ENCODE measurements at places on chromosomes 3 and 15.

- DNase-seq: no peak
- no peak overlapping the region for H3K4me3 ChIP-seq
- no peaks in the 10 kb centered on the region for H3K4me1 ChIP-seq
- H3K27ac ChIP-seq: no peak overlapping the region
- no peaks in the 10 kb centered on the region for H3K36me3 ChIP-seq
These were observed 151.7 kb upstream of the KCNMB2 start for GRCh38 chr3:178384321-178385230.

GRCh38 chr3:142647856-142648255, 51.7 kb downstream of the PLS1 start:
- H3K36me3 ChIP-seq: no peaks in the 10 kb centered on the region
- no peaks in the 10 kb centered on the region for H3K4me1 ChIP-seq
- H3K27me3 ChIP-seq: no peaks in the 10 kb centered on the region
- H3K4me3 ChIP-seq: no peak overlapping the region
- no peak overlapping the region for H3K27ac ChIP-seq

- H3K36me3 ChIP-seq: no peaks in the 10 kb centered on the region
- no peak overlapping the region for H3K27ac ChIP-seq
- peaks cover 43% of the 10 kb centered on the region for H3K27me3 ChIP-seq
These were observed 47.5 kb upstream of the RPS17 start for GRCh38 chr15:82587805-82588204.

DNA sequence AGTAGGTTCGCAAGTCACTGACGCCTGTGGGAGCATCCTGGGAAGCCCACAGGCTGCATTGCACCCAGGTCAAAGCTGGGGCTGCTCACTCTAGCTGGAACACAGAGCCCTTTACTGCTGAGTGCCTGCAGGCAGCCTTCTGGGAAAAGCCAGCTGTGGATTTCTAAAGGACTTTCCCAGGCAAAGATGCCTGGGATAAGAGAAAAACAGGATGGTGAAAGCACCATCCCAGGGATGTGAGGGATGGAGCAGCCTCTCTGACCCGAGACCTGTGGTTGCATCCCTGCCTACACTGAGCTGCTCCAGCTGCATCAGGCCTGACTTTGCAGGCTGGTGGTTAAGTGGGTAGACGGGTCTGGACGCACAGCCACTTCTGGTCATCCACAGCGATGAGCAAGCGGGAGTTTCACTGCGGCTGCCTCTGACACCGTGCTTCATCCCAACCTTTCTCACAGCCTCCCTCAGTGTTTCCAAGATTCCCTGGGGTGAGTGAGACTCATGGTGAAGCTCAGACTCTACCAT, 52.5 kb upstream of the AMOTL2 start:
- H3K27ac ChIP-seq: no peak overlapping the region
- no peaks in the 10 kb centered on the region for H3K36me3 ChIP-seq
- H3K27me3 ChIP-seq: peaks cover 5% of the 10 kb centered on the region

- no peaks in the 10 kb centered on the region for H3K36me3 ChIP-seq
- no peak overlapping the region for H3K27ac ChIP-seq
- no peak overlapping the region for H3K4me3 ChIP-seq
- no peak for DNase-seq
- no peaks in the 10 kb centered on the region for H3K4me1 ChIP-seq
These were observed 134.5 kb upstream of the SGO1 start for GRCh38 chr3:20320489-20320888.

DNA sequence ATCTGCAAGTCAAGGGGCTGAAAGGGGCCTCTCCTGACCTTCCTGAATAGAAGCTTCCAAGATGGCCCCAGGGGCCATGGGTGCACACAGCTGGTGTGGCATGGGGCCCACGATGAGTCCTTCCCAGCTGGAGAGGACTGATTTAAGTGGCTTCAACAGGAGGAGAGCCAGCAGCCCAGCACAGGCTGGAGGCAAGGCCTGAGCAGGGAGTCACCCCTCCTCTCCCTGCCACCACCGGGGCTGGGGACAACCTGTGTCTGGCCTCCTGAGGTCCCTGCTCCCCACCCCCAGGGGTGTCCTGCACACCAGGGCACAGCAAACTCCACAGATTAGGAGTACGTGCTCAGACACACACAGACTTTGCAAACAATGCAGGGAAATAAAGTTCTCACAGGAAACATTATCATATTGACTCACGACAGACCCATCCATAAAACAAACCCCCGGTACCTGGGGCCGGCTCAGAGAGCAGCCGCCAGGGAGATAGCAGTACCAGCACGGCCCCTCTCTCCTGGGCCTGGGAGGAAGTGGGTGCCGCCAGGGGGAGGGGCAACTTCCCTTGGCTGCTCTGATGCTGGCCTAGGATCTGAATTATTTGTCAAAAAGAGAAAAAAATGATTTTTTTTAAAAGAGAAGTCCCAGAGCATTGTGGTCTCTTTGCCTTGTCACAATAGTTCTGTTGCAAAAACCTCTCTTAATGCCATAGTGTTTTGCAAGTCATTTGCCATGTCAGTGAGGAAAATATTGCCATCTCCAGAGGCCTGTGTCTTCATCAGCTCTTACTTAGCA, 21.9 kb upstream of the TSEN2 start:
- H3K4me3 ChIP-seq: no peak overlapping the region
- DNase-seq: peak; percentile 18
- no peaks in the 10 kb centered on the region for H3K36me3 ChIP-seq
- peak overlapping the region; percentile 38 for H3K27ac ChIP-seq

- DNase-seq: no peak
- no peak overlapping the region for H3K27ac ChIP-seq
- peaks cover 12% of the 10 kb centered on the region for H3K36me3 ChIP-seq
These were observed 31.1 kb downstream of the FILIP1L start for GRCh38 chr3:100083209-100083608.

GRCh38 chr3:185046603-185047002, 106.3 kb downstream of the C3orf70 start:
- no peaks in the 10 kb centered on the region for H3K4me1 ChIP-seq
- DNase-seq: no peak
- H3K27me3 ChIP-seq: no peaks in the 10 kb centered on the region
- no peak overlapping the region for H3K27ac ChIP-seq

DNA sequence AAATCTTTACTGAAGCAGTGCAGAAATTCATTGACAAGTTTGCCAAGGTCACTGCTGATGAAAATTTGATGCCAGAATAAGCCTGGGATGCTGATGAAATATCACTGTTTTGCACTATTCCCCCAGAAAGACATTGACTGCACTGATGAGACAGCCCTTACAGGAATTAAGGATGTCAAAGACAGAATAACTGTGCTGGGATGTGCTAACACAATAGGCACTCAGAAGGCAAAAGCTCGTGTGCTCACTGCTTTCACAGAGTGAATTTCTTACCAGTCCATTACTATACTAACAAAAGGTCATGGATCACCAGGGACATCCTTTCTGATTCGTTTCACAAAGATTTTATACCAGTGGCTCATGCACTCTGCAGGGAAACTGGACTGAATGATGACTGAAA, 69.4 kb downstream of the MCF2L2 start:
- H3K27me3 ChIP-seq: no peaks in the 10 kb centered on the region
- H3K36me3 ChIP-seq: peaks cover 2% of the 10 kb centered on the region
- H3K4me3 ChIP-seq: no peak overlapping the region
- H3K27ac ChIP-seq: no peak overlapping the region

DNA sequence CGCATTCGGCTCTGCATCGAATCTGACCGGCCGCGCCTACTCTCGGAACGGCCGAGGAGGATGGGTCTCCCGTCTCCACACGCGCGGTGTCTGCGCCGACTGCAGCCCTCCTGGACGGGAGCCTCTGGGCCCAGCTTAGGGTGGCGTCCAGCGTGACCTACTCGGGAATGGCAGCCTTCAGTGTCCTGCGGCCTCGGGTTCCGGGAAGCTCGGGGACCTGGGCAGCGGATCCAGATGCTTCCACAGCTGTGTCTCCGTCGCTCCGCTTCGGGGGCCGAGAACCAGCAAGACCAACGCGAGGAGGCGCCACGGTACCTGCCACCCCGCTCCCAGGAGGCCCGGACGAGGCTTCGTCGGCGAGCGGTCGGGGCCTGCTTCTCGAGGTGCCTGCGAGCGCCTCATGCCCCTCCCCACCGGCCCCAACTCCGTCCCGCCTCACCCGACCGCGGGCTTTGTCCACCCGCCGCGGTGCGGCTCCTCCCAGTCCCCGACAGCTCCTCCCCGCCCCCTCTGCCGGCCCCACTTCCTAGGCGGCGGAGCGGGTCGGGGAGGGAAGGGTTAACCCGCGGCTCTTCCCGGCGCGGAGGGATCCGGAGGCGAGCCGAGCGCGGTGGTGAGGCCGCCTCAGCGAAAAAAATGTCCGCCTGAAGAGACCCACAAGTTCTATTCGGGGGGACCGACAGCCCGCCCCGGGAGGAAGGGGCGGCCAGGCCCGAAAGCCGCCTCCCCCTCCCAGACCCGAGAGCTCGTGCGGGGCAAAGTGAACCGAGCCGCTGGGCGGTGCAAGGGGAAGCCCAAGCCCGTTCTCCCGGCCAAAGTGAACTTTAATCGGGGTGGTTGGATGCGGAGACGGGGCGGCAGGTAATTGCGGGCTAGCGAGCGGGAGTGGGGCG, at the start of gene TCF12:
TSS of gene TCF12 (plus strand) at position 599 of the 893 bp plus-strand sequence. CDS start 1,270 bp downstream, outside the sequence.
- no peaks in the 10 kb centered on the region for H3K27me3 ChIP-seq
- H3K4me1 ChIP-seq: peaks cover 34% of the 10 kb centered on the region
- H3K4me3 ChIP-seq: peak within 1 kb of the TSS; percentile 88
- H3K36me3 ChIP-seq: peaks cover 20% of the 10 kb centered on the region

GRCh38 chr3:170502297-170502696, 83.6 kb downstream of the SLC7A14 start:
- DNase-seq: no peak
- peaks cover 26% of the 10 kb centered on the region for H3K27me3 ChIP-seq
- H3K4me1 ChIP-seq: no peaks in the 10 kb centered on the region
- H3K4me3 ChIP-seq: no peak overlapping the region
- no peak overlapping the region for H3K27ac ChIP-seq
- no peaks in the 10 kb centered on the region for H3K36me3 ChIP-seq

- no peak overlapping the region for H3K4me3 ChIP-seq
- no peak overlapping the region for H3K27ac ChIP-seq
- H3K27me3 ChIP-seq: no peaks in the 10 kb centered on the region
- peaks cover 14% of the 10 kb centered on the region for H3K4me1 ChIP-seq
These were observed 178.8 kb downstream of the KLHL25 start for GRCh38 chr15:85615930-85616329.

Data from activated CD4-positive, alpha-beta T cell treated with anti-CD3 and anti-CD28 coated beads, Interleukin-2, amount 10 ng/mL, durations not matched to agents 7 days and 5 days (primary cell).